ENCODE measurements at places on chromosomes 12 and 14.

DNA sequence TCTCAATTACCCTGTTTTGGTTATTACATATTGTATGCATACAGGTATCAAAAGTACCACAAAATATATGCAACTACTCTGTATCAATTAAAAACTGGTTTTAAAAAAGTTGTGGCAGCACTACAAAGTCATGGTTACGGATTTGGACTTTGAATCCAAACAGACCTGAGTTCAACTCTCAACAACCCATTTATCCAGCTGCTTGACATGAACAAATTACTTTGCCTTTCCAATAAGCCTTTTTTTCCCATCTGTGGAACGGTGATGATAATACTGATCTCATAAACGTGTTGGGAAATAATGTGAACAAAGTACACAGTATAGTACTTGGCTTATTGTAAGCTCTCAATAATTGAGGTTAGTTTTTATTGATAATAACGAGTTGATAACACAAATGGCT is 85.0 kb downstream of the MNAT1 start:
- DNase-seq, result no peak

DNA sequence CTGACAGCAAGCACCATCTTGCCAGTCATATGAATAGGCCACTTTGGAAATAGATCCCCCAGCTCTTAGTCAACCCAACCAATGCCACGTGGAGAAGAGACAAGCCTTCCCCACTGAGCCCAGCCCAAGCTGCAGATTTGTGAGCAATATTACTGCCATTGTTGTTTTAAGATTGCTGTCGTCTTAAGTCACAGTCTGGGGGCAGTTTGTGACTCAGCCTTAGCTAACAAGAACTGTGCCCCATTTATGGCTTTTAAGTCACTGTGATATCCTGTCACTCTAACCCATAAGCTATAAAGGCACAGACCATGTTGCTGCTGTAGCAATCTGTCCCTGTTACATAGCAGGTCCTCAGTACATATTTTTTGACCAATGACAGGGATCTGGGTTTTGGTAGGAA is 464.2 kb downstream of the MED13L start:
- DNase-seq, result no peak

GRCh38 chr12:126185025-126185424 is 1119.8 kb downstream of the AACS start:
- no peak for DNase-seq

DNA sequence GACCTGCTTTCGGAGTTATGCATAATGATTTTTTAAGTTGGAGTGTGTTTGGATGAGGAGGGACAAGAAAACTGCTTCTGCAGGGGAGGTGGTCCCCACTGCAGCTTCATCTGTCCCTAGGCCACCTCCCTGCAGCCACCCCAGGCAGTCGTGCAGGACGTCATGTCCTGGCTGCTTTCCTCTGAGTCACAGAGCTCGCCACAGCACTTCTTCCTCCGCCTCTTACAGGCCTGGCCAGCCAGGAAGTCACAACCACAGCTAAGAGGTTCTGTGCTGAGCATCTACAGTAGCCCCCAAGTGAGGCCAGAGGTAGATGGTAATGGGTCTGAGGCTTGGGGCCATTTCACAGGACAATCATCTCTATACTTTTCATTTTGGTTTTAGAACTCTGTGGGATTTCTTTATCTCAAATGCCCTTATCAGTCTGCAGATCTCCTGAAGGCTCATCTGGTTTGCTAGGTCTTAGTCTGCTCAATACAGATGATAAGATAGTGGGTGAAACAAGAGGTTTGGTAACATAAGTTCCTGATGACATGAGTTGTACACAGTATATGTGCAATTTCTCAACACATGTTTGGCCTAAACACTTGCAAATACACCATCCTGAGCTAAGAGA is 106.4 kb downstream of the ARF6 start:
- DNase-seq, result peak; percentile 37

GRCh38 chr12:22538311-22538710 is 6.0 kb downstream of the C2CD5 start:
- DNase-seq, result no peak

DNA sequence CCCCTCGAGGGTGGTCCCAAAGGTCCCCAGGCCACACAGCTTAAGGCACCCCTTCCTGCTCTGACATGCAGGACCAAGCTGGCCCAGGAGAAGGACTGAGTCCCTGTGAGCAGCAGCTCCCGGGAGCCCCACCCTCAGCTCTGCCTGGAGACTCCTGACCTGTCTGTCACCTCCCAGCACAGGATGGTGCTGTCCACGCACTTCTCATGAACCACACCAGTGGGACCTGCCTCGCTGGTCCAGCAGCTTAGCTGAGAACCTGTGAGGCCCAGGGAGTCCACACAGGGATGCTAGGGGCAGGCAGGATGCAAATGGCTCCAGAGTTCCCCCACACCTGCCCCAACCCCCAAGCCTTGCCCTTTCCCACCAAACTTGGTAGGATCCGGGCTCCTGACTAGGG is 27.7 kb downstream of the CCDC85C start:
- DNase-seq, result no peak

DNA sequence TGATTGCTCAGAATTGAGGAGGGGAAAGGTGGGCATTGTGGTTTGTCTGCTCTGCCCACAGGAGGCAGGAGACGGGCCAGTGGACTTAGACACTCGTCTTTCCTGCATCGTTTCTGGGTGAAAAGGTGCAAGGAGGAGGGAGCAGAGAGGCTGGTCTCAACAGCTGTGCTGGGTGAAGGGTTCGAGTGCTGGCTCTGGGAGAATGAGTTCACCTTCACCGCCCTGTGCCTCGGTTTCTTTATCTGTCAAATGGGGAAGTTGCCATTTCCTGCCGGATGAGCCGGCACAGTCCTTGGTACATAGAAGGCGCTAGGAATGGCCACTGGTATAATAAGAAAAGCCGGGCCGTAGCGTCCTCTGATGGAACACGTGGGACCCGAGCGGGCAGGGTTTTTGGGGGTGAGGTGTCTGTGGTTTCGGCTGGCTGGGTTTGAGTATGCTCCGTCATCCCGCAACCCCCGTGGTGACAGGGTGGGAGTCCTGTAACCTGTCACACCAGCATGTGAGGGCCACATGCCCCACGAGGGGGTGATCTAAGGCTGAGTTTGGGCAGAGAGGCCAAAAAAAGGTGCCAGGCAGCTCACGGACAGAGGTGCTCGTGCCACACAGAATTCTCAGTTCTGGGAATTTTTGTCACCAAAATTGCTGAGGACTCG is 7.3 kb downstream of the BCL7A start:
- no peak for DNase-seq

DNA sequence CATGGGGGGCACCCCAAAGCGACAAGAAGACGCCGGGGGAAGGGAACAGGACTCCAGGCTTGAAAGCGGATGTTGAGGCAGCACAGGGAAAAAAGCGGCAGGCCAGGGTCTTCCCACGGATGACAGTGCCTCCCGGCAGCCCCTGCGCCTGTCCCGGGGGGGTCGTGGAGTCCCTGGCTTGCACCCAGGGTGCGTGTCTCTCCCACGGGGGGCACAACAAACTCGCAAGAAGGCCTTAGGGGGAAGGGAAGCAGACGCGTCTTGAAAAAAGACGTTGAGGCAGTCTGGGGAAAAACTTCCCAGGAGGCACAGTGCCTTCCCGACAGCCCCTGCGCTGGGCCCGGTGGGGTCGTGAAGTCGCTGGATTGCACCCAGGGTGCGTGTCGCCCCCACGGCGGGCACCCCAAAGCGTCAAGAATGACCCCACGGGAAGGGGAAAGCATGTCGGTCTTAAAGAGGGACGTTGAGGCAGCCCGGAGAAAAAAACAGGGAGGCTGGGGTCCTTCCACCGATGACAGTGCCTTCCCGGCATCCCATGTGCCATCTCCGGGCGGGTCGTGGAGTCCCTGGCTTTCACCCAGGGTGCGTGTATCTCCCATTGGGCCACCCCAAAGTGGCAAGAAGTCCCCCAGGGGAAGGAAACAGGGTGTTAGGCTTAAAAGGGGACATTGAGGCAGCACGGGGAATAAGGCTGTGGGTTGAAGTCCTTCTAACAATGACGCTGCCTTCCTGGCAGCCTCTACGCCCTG is 159.9 kb upstream of the ALG10B start:
- DNase-seq, result no peak

DNA sequence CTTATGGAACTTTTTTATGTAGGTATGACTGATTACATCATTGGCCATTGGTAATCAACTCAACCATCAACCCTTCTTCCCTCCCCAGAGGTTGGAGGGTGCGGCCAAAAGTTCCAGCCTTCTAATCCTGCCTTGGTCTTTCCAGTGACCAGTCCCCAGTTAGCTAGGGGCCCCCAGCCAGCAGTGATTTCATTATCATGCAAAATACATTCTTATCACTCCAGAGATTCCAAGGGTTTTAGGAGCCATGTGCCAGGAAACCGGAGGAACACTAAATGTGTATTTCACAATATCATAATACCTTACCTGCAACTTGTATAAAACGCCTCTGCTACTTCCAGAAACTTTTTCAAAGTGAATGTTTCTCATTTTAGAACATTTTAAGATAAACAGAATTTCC is 181.5 kb upstream of the PELI2 start:
- DNase-seq, result no peak

DNA sequence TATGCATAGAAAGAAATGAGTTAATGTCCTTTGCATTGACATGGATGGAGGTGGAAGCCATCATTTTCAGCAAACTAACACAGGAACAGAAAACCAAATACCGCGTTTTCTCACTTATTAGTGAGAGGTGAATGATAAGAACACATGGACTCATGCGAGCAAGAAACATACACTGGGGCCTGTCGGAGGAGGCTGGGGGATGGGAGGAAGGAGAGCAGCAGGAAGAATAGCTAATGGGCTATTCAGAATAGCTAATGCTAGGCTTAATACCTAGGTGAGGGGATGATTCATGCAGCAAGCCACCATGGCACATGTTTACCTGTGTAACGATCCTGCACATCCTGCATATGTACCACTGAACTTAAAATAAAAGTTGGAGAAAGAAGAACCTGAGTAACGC is 29.1 kb upstream of the SYT1 start:
- DNase-seq, result no peak

GRCh38 chr14:69312608-69313007 is 52.6 kb downstream of the GALNT16 start:
- DNase-seq, result no peak

- no peak for DNase-seq
Observed at GRCh38 chr12:64178122-64178521, 44.0 kb downstream of the KICS2 start.

DNA sequence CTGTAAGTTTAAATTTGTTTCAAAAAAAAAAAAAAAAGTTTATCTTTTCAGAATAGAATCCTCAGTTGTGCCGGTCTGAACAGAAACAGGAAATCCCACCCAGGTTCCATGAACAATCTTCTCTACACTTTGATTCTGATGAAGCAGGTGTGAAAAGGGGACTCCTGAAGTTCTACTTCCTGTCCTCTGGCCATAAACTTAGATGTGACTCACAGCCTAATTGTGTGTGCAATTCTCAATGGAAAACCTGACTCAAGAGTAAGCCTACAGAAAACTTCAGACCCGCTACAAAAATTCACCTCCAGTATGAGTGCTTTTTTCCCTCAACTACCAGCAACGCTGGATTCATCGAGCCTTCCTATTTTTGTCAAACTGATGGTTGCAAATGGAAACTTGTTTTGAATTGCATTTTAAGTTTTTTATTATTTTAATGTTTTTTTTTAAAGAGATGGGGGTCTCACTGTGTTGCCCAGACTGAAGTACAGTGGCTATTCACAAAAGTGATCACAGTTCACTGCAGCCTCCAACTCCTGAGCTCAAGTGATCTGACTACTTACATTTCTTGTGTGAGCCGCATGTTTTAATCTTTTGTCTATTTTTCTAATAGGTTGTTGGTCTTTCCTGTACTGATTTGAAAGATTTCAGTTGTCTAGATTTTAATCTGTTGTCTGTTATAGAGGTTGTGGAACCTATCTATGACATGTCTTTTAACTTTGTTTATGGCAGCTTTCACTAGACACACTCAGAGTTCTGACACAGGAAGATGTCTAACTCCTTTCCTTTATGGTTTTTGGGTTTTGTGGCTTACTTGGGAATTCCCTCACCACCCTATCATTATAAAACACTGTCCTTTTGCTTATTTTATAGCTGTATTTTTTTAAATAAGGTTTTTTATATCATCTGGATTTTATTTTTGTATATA is 37.6 kb downstream of the ATG14 start:
- DNase-seq, result no peak

GRCh38 chr12:101795786-101796185 is 35.0 kb downstream of the GNPTAB start:
- DNase-seq, result no peak

- no peak for DNase-seq
Observed at GRCh38 chr14:88137327-88137726, 132.4 kb downstream of the GPR65 start.

- no peak for DNase-seq
Observed at GRCh38 chr14:91503000-91503504, 7.1 kb downstream of the PPP4R3A start.

DNA sequence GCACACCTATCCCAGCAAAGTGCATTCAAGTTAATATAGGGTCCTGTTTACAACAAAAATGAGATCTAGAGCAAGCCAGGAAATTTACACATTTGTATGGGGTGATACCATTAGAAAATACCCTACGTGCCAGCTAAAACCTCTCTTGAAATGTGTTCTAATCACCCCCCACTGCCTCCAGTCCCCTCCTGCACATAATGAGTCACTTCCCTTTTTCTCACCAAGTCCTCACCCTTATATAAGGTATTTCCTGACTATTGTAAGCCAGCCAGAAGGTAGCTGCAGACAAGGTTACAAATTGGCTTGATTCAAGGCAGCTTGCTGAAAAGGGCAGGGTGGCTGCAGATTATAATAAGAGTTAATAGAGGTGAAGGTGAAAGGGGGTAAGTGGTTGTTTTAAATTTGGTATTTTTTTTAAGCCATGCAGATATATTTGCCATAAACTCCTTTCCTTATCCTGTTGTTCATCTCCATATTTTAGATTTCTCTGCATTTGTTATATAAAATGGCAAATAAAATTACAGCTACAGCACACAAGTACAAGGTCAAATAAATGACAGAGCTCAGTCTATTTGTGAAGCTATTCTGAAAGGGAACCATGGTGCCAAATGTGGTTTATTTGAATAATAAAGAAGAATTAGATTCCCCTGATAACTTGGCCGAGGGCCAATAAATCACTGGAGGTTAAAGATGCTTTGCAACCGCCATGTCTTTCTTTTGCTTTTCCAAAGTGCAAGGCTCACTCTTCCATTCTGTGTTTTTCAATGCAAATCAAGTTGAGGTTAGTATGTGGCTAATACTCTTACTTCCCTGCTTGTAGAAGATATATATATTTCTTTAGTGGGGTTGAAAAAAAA is 385.9 kb downstream of the EGLN3 start:
- no peak for DNase-seq

- DNase-seq, result no peak
Observed at GRCh38 chr12:99005601-99006000, 360.5 kb downstream of the APAF1 start.

- DNase-seq, result no peak
Observed at GRCh38 chr12:42213954-42214426, 24.1 kb downstream of the YAF2 start.

GRCh38 chr14:58072288-58073071 is 79.5 kb downstream of the ARMH4 start:
- DNase-seq, result peak; percentile 9

GRCh38 chr12:51962737-51963136 is 11.2 kb downstream of the ACVR1B start:
- DNase-seq, result no peak

All from stimulated activated CD4-positive, alpha-beta T cell treated with anti-CD3 and anti-CD28 coated beads, Interleukin-1b, Interleukin-23, amount 100 ng/mL, for 24 hours (primary cell).